Pancreas (tissue), 10 donors: ENCODE measurements at places on chromosomes 16 and 17.

- peaks cover 62% of the 10 kb centered on the region for H3K36me3 ChIP-seq
- H3K4me1 ChIP-seq: no peaks in the 10 kb centered on the region
- no peak overlapping the region for H3K27ac ChIP-seq
- H3K4me3 ChIP-seq: no peak overlapping the region
These were observed 71.2 kb downstream of the RNF213 start for GRCh38 chr17:80331820-80332219.

DNA sequence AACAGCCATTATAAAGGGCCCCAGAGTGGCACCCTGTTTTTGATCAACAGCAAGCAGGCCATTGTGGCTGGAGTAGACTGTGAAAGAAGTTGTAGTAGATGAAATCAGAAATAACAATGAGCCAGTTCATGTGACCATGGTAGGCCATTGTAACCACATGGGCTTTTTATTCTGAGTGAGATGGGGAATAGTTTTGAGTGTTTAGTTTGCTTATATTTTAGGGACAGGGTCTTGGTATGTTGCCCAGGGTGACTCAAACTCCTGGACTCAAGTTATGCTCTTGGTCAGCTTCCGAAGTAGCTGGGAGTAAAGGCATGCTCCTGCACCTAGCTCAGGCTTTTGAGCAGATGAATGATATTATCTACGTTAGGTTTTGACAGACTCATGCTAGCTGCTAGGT lies 12.0 kb downstream of the CBFB start:
- no peaks in the 10 kb centered on the region for H3K27me3 ChIP-seq
- H3K27ac ChIP-seq: no peak overlapping the region
- H3K4me3 ChIP-seq: no peak overlapping the region
- H3K4me1 ChIP-seq: no peaks in the 10 kb centered on the region

DNA sequence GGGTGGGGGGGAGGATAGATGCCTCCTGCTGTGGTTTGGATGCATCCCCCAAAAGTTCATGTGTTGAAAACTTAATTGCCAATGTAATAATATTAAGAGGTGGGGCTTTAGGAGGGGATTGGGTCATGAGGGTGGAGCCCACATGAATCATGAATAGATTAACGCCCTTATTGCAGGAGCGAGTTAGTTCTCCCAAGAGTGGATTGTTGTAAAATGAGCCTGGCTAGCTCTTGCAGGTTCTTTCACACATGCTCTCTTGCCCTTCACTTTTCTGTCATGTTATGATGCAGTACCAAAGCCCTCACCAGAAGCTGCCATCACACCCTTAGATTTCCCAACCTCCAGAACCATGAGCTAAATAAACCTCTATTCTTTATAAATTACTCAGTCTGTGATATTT lies 52.0 kb downstream of the GINS3 start:
- H3K4me3 ChIP-seq: no peak overlapping the region
- no peaks in the 10 kb centered on the region for H3K36me3 ChIP-seq
- DNase-seq: no peak
- no peaks in the 10 kb centered on the region for H3K27me3 ChIP-seq
- no peaks in the 10 kb centered on the region for H3K4me1 ChIP-seq
- no peak overlapping the region for H3K27ac ChIP-seq

- H3K4me1 ChIP-seq: no peaks in the 10 kb centered on the region
- H3K27ac ChIP-seq: no peak overlapping the region
- H3K36me3 ChIP-seq: no peaks in the 10 kb centered on the region
These were observed 63.0 kb downstream of the BAIAP2 start for GRCh38 chr17:81097943-81098308.

DNA sequence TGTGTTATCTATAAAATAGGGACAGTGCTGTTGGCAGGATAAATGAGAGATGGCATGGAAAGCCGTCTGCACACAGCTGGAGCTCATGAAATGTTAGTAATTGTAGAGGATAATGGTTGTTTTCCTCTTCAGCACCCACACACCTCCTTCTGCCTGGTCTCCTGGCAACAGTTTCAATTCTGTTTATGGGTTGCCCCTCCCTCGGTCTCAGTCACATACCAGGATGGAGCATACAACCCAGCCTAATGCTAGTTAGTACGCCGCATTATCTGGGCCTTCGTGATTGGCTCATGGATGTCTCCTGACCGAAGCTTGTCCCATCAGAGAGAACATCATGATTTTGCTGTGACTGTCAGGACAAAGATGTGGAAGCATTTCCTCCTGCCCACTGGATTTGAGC lies 126.2 kb upstream of the WSCD1 start:
- no peak for DNase-seq
- H3K4me3 ChIP-seq: no peak overlapping the region
- no peaks in the 10 kb centered on the region for H3K27me3 ChIP-seq
- H3K4me1 ChIP-seq: no peaks in the 10 kb centered on the region

DNA sequence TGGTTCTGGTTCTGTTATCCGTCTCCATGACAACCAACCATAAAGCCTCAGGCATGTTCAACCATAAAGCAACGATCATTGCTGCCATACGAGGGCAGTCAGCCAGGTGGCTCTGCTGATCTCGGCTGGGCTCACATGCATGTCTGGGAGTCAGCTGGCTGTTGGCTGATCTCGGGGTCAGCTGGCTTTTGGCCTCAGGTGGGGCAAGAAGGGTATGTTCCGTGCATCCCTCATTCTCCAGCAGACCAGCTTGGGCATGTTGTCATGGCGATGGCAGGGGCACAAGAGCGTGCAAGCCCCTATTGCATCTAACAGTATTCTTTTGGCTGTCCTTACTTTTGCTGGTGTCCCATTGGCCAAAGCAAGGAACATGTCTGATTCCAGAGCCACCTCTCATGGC lies 86.2 kb downstream of the ABCC6 start:
- peaks cover 21% of the 10 kb centered on the region for H3K36me3 ChIP-seq
- H3K27ac ChIP-seq: no peak overlapping the region
- no peaks in the 10 kb centered on the region for H3K27me3 ChIP-seq
- H3K4me1 ChIP-seq: no peaks in the 10 kb centered on the region
- DNase-seq: no peak

GRCh38 chr17:18025945-18026776 lies 12.8 kb downstream of the ATPAF2 start:
- H3K4me1 ChIP-seq: no peaks in the 10 kb centered on the region
- no peak overlapping the region for H3K27ac ChIP-seq
- H3K27me3 ChIP-seq: no peaks in the 10 kb centered on the region
- no peak overlapping the region for H3K4me3 ChIP-seq
- no peaks in the 10 kb centered on the region for H3K36me3 ChIP-seq

GRCh38 chr16:83705856-83706255 lies 101.9 kb upstream of the HSBP1 start:
- H3K27me3 ChIP-seq: peaks cover 4% of the 10 kb centered on the region
- H3K4me1 ChIP-seq: no peaks in the 10 kb centered on the region

DNA sequence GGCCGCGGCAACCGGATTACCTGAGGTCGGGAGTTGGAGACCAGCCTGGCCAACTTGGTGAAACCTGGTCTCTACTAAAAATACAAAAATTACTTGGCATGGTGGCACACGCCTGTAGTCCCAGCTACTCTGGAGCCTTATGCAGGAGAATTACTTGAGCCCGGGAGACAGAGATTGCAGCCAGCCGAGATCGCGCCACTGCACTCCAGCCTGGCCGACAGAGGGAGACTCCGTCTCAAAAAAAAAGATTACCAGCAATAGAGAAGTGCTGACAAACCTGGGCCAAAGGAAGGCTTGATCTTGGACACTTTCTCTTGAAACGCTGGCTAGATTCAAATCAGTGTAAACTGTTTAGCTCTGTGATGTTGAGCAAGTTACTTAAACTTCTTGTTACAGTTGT lies 4.3 kb downstream of the MT1H start:
- H3K27ac ChIP-seq: no peak overlapping the region

DNA sequence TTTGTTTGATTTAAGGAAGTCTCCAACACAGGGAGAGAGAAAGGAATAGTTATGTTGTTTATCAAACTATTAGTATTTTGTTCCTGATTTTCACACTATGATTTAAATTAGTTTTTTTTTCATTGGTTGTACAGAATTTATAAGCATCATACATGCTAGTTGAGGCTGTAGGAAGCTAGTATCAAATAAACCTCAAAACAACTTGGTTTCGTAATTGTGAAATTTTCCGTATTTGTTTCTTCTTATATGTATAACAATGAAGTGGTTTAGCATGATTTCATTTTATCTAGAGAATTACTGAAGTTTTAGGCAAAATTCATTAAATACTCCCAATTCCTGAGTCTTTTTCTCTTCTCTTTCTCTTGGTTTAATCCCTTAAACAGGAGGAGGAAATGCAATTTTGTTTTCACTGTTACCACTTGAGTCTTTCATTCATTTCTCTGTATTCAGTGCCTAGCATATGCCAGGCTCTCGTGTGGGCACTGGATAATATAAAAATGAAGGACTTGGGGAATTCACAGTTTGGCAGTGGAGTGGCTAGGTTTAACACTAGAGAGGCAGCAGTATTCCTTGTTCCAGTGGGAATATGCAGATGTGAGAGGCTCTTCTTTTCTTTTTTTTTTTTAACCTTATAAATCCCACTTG lies 1.8 kb downstream of the CYLD start:
- no peak overlapping the region for H3K27ac ChIP-seq
- H3K4me3 ChIP-seq: no peak overlapping the region
- peaks cover 20% of the 10 kb centered on the region for H3K4me1 ChIP-seq
- H3K27me3 ChIP-seq: no peaks in the 10 kb centered on the region

DNA sequence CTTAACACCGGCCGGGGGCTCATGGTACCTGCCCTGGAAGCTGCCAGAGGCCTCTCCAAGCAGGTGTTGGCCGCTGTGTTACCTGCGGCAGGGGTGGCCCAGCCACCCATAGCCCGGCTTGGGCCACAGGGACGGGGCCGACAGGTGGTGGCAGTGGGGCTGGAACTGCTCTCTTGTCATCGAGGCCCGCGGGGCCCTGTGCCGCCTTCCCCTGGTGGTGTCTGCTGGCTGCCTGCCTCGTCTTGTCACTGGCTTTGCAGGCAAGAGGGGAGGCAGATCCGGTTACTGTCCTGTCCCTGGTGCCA lies 27.1 kb downstream of the GSE1 start:
- H3K36me3 ChIP-seq: no peaks in the 10 kb centered on the region
- H3K4me3 ChIP-seq: no peak overlapping the region
- H3K27ac ChIP-seq: peak overlapping the region; percentile 67
- H3K27me3 ChIP-seq: no peaks in the 10 kb centered on the region
- no peak for DNase-seq

GRCh38 chr17:80614332-80615047 lies 69.9 kb downstream of the RPTOR start:
- no peak for DNase-seq
- H3K27me3 ChIP-seq: no peaks in the 10 kb centered on the region
- no peak overlapping the region for H3K4me3 ChIP-seq
- no peaks in the 10 kb centered on the region for H3K4me1 ChIP-seq
- no peaks in the 10 kb centered on the region for H3K36me3 ChIP-seq

GRCh38 chr17:31472137-31472536 lies 80.7 kb downstream of the RAB11FIP4 start:
- no peak for DNase-seq
- H3K4me3 ChIP-seq: no peak overlapping the region
- H3K36me3 ChIP-seq: no peaks in the 10 kb centered on the region
- H3K27ac ChIP-seq: no peak overlapping the region
- H3K27me3 ChIP-seq: no peaks in the 10 kb centered on the region

- no peaks in the 10 kb centered on the region for H3K36me3 ChIP-seq
- no peak overlapping the region for H3K4me3 ChIP-seq
- DNase-seq: no peak
- no peak overlapping the region for H3K27ac ChIP-seq
- H3K27me3 ChIP-seq: no peaks in the 10 kb centered on the region
These were observed 49.8 kb upstream of the USP7 start for GRCh38 chr16:9013508-9013864.

- peaks cover 10% of the 10 kb centered on the region for H3K36me3 ChIP-seq
- H3K4me1 ChIP-seq: no peaks in the 10 kb centered on the region
- no peak for DNase-seq
- no peak overlapping the region for H3K27ac ChIP-seq
These were observed 66.6 kb upstream of the CLEC18B start for GRCh38 chr16:74487634-74488495.

- H3K4me1 ChIP-seq: no peaks in the 10 kb centered on the region
- no peak overlapping the region for H3K4me3 ChIP-seq
- peaks cover 20% of the 10 kb centered on the region for H3K27me3 ChIP-seq
- no peak for DNase-seq
These were observed 704 bp downstream of the ASIC2 start for GRCh38 chr17:33292201-33292980.

DNA sequence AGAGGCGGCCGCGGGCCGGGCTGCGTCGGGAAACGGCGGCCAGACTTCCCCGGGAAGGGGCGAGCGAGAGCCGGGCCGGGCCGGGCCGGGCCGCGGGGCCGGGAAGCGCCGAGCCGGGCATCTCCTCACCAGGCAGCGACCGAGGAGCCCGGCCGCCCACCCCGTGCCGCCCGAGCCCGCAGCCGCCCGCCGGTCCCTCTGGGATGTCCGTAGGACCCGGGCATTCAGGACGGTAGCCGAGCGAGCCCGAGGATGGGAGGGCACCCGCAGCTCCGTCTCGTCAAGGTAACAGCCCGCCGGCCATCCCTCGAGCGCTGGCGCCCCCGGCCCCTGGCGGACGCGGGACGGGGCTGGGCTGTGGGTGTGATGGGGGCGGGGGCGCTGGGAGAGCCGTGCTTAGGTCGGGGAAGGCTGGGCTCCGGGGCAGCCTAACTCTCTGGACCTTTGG lies at the start of gene CRHR1:
TSS of gene CRHR1 (plus strand) at position 28 of the 448 bp plus-strand sequence. CDS start at position 253, 225 bp downstream.
- DNase-seq: no peak
- H3K27me3 ChIP-seq: no peaks in the 10 kb centered on the region
- H3K4me3 ChIP-seq: peak within 1 kb of the TSS; percentile 23
- H3K4me1 ChIP-seq: peaks cover 18% of the 10 kb centered on the region
- H3K27ac ChIP-seq: no peak within 1 kb of the TSS
- H3K36me3 ChIP-seq: no peaks in the 10 kb centered on the region

- no peaks in the 10 kb centered on the region for H3K4me1 ChIP-seq
- DNase-seq: no peak
- no peaks in the 10 kb centered on the region for H3K27me3 ChIP-seq
- H3K27ac ChIP-seq: no peak overlapping the region
- H3K4me3 ChIP-seq: no peak overlapping the region
These were observed 76.7 kb upstream of the CDC42EP4 start for GRCh38 chr17:73388578-73388905.

DNA sequence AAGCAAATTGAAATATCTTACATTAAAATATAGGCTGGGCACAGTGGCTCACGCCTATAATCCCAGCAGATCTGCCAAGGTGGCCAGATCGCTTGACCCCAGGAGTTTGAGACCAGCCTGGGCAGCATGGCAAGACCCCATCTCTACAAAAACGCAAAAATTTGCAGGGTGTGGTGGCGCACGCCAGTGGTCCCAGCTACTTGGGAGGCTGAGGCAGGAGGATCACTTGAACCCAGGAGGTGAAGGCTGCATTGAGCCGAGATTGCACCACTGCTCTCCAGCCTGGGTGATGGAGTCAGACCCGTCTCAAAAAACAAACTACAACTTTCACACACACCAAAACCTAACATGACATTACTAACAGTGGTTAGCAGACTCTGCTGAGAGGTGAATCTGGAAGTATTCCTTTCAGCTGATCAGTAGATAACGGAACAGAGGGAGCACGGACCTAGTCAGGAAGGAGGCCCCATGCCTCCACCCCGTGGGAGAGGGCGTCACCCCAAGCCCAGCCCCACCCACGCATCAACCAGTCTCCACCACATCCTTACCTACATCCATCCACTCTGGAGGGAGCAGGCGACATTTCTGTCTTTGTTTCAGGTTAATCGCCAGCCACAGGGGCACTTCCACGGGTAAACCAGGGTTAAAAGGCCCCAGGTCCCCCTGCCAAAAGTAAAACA lies 1.7 kb downstream of the GINS2 start:
- no peak overlapping the region for H3K4me3 ChIP-seq
- no peak overlapping the region for H3K27ac ChIP-seq
- no peaks in the 10 kb centered on the region for H3K27me3 ChIP-seq
- H3K36me3 ChIP-seq: no peaks in the 10 kb centered on the region

GRCh38 chr16:84526794-84527531 lies 22.5 kb upstream of the MEAK7 start:
- peaks cover 7% of the 10 kb centered on the region for H3K4me1 ChIP-seq
- peak overlapping the region; percentile 10 for H3K27ac ChIP-seq
- DNase-seq: no peak
